ENCODE measurements at places on chromosomes 6 and 20.

DNA sequence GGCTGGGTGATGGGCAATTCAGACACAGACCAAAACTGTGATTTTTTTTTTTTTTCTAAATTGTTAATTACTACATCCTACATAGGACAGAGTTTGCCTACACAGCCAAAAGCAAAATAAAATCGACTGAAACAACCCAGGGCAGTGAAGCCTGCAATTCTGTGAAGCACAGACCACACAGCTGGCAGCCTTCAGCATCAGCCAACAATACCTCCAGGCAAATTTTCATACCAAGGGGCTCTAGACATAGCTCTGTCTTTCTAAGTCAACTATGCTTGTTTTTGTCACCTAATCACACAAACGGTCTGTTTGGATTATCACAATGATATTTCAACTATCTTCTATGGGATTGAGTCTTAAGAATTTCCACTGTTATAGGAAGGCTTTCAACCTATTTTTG is 17.6 kb downstream of the RMND1 start:
- DNase-seq, result no peak

DNA sequence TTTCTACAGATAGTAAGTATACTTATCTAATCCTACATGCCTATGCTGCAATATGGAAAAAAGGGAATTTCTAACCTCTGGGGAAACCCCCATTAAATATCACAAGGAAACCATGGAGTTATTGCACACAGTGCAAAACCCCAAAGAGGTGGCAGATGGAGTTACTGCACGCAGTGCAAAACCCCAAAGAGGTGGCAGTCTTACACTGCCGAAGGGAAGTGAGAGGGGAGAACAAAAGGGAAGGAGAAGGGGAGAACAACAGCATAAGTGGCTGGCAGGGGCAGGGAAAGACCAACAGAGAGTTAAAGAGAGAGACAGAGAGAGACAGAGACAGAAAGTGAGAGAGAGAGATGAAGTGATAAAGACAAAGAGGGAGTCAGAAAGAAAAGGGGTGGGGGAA is 43.8 kb upstream of the EIF2S2 start:
- DNase-seq, result no peak

- no peak for DNase-seq
Observed at GRCh38 chr6:166599205-166599604, 12.7 kb upstream of the RAMACL start.

- no peak for DNase-seq
Observed at GRCh38 chr6:152634773-152635172, 2.4 kb downstream of the SYNE1 start.

DNA sequence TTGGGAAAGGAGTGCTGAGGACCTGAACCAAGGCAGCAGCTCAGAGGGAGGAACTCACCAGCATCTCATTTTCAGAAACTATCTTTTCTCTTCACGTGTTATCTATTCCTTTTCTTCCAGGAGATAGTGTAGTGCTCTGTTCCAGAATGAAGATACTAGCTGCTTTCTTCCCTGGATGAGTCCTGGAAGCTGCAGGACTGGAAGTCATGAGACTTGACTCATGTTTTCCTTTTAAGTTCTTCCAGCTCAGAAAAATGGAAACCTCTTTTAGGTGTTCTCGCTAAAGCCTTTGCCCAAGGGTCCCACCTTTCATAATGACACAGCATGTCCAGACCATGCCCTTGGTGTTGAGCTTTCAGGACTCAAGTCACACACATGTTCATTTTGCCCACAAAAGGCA is 106.7 kb downstream of the UNC5CL start:
- no peak for DNase-seq

DNA sequence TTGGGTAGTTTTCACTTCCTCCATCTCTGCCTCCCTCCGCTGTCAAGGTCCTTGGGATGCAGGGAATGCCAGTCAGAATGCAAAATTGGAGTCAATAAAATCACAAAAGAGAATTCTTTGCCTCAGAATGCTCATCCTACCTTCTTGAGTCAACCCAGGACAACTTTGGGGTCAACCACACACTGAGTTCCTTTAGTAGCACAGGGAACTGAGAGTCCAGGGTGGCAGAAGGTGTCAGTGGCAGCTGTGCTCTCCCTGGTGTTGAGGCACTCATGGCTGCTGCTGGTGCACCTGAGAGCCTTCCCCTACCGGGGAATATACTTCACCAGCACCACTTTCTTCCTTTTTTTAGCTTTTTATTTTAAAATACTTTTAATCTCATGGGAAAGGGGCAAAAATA is 829 bp upstream of the NOTCH4 start:
- DNase-seq, result no peak

GRCh38 chr6:97187951-97188350 is 95.1 kb downstream of the MMS22L start:
- DNase-seq, result no peak

GRCh38 chr6:105317607-105318533 is 85.0 kb downstream of the PREP start:
- no peak for DNase-seq

DNA sequence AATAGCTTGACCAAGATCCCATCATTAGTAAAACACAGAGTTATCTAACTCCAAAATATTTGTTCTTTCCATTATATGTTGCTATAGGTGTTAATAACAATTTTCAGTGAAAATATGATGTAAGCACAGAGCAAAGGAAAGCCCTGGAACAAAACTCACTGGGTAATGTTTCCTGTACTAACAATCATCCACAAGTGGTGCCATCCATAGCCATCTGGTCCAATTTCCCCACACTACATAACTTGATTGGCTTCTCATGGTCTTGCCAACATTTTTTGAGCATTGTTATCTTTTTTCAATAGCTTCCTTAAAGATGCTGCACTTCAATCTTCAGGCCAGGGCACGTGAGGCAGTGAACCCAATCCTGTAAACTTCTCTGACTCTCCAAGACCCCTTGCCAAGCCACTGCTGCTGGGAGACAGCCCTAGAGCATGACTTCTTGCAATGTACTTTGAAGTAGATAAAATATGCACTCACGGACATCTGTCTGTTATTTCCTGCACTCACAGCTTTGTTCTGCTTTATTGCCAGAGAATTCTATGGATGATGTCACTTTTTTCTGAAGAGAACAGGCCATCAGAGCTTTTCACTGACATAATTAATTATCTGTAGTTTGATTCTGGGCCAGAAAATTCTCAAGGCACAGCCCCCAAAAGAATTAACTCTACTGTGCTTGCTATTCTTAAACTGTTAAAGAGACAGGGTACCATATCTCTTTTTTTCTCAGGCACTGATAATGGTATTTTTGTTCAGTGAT is 97.5 kb upstream of the TMEM30A start:
- DNase-seq, result no peak

DNA sequence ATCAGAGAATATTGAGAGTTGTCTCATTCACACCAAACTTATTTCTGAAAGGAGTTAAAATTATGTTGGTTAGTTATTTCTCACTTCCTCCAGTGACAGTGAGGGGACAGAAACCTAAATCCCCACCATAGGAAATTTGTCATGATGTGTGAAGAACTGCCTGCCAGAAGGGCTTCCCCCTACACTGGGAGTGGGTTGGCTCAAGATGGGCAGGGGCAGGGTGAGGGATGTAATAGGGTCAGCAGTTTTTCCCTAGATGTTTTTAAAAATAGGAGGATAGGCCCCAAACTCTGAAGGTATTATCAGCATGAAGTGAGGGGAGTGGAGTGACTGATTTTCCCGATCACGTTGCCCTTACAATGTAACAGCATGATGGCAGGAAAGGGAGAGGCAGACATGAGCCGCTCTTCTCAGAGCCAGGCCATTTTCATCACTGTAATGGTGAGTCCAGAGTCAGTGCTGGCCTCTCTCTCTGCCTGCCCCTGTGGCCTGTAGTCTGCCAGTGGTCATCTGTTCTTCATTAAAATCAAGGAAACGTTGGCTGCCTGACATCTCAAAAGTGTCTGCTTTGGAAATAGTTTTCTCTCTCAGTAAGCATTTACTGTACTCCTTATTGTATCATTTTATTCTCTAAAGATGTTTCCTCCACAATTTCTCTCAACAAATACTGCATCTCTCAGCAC is 59.8 kb upstream of the SYNJ2 start:
- DNase-seq, result no peak

GRCh38 chr20:51833326-51833725 is 31.0 kb upstream of the SALL4 start:
- DNase-seq, result no peak

- no peak for DNase-seq
Observed at GRCh38 chr20:55090286-55090685, 614.9 kb downstream of the DOK5 start.

DNA sequence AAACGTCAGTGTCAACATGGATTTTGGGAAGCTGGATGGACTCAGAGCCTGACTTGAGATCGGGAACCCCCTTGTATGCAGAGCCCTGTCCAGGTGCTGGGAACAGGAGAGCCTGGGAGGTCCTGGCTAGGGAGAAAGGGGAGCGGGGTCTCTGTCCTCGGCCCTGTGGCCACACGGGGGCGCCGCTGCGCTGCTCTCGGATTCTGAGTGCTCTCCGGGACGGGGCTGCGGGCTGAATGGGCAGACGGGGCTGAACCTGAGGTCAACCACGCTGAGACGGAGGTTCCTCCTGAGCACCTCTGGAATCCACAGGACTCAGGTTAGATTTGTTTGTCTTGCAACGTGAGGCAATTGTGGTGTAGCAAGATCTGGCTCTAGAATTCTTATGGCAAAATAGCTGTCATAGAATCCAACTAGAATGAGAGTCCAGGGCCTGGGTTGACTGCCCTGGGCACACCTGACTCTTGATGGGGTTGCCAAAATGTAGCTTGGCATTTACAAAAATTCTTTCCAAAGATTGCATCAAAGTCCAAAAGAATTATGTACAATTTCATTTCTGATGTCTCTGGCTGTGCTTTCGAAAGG is 20.6 kb upstream of the HLA-F start:
- DNase-seq, result no peak

GRCh38 chr20:21323640-21324039 is 20.5 kb downstream of the XRN2 start:
- no peak for DNase-seq

- DNase-seq, result no peak
Observed at GRCh38 chr20:20205862-20206236, 153.5 kb downstream of the CFAP61 start.

GRCh38 chr6:88376768-88377387 is 210.7 kb upstream of the CNR1 start:
- no peak for DNase-seq

DNA sequence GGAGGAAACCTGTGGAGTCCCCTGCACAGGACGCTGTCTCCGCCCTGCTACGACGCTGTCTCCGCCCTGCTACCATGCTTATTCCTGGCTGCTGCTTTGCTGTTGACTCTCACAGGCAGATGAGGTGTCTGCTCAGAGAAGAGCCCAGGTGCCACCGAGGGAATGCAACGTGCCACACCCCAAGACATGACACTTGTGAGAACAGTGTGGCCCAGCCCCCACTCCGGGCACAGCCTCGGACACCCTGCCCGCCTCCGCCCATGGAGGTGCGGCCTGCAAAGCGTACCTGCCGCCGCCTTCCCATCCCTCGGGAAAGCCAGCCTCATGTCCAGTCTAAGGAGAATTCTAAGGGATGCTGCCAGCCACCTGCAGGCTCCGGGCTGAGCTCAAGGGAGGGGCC is 15.6 kb upstream of the MRGBP start:
- no peak for DNase-seq

DNA sequence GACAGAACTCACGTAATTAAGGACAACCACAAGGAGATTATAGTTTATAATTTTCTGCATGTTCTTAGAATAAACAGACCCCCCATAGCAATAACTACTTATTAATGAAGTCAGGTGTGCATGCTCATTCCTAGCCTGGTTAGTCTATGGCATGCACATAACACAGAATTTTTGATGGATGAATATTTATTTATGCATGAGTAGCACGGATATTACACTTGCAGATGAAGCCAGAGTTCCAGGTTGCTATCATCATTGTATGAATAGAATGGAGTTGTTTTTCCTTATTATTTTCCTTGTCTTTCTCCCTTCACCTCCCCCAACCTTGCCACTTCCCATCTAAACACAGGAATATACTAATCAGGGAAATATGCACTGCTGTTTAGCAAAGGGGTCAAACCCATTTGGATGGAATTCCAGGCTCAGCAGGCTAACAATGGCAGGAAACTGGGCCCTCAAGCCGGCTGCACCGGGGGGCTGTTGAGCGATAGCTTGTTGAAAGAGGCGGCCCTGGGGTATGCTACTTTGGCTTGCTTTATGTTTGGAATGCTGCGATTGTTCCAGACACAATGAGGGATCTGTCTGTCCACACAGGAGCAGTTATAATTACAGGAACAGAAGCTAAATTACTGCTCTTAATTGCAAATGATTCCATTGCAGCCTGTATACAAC is 112.6 kb downstream of the TMEM170B start:
- no peak for DNase-seq

DNA sequence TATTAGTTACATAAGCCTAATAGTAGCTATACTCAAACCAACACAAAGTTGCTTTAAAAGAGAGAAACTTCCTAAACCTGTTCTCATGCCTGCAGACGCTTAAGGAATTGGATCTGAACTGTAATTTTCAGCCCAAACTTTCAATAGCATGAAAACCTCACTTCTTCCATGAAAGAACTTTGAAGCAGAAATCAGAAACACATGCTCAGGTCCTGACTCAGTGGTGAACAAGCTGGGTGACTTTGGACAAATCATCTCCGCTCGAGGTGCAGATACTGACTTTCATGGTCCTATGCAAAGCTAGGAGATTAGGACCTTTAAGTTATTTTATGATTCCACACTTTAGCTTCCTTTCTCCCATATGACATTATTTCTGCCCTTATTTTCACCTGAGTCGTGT is 36.5 kb downstream of the NOX3 start:
- DNase-seq, result no peak

GRCh38 chr20:48040491-48040890 is 255.2 kb upstream of the SULF2 start:
- no peak for DNase-seq

GRCh38 chr6:22519237-22519636 is 50.1 kb upstream of the HDGFL1 start:
- DNase-seq, result no peak

DNA sequence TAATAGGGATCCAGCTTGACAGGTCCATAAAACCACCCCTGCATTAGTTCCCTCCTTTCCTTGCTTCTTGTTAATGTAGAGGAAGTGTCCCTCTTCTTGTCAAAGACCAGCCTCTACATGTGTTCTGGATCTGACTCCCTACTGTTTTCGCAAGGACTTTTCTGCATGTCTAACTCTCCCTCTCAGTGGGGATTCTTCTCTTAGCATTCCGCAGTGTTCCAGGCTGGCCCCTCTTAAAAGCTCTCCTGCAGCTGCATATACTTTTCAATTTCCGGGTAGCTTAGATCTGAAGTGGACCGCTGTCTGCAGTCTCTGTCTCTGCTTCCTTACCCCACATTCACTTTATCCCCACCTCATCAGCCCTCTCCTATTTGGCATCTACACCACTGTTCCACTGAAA is 96.1 kb upstream of the MAN1A1 start:
- no peak for DNase-seq

DNA sequence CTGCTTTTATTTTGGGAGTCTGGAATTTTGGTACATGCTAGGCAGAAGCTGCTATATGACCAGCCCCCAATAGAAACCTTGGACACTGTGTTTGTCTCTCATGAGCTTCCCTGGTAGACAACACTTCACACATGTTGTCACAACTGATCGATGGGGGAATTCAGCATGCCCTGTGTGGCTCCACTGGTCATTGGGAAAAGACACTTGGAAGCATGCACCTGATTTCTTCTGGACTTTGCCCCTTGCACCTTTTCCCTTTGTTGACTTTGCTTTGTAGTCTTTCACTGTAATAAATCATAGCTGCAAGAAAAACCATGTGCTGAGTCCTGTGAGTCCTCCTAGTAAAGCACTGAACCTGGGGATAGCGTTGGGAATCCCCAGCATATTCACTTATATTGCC is 7.9 kb upstream of the WFDC10A start:
- DNase-seq, result no peak

- DNase-seq, result no peak
Observed at GRCh38 chr6:128557081-128557480, 36.7 kb upstream of the PTPRK start.
